Keratinocyte (primary cell): ENCODE measurements at places on chromosomes 7 and 10. TPM values are rescaled to one million over a fixed set of nuclear protein-coding genes. Genes with fewer than 3 reads are reported as not detected.

The FANK1 gene
- 7.3 to 14.8 TPM (median 13.4 TPM) in 3 replicates for polyA plus RNA-seq

The SH2B2 gene
- 0.26 to 0.64 TPM (median 0.59 TPM) in 3 replicates for polyA plus RNA-seq

The SLC39A12 gene
- polyA plus RNA-seq = 0.03 to 0.13 TPM (median 0.07 TPM) in 3 replicates

The PVRIG gene
- 0.31 to 0.41 TPM (median 0.36 TPM) in 3 replicates for polyA plus RNA-seq

The CUTC gene
- 16.7 to 29.5 TPM (median 24.3 TPM) in 3 replicates for polyA plus RNA-seq

The RARRES2 gene
- not detected in 3 replicates for polyA plus RNA-seq

The RAMP3 gene
- not detected in 3 replicates for polyA plus RNA-seq

The BAZ1B gene
- polyA plus RNA-seq = 14.2 to 24.3 TPM (median 23.6 TPM) in 3 replicates

The DDC gene
- polyA plus RNA-seq = not detected in 3 replicates

The ERV3-1 gene
- 1.1 to 5.1 TPM (median 3.1 TPM) in 3 replicates for polyA plus RNA-seq

The MYO1G gene
- 0.02 to 0.13 TPM (median 0.03 TPM) in 3 replicates for polyA plus RNA-seq

The PRPS1L1 gene
- polyA plus RNA-seq = not detected in 3 replicates

The FAM170B gene
- polyA plus RNA-seq = not detected in 3 replicates

The MKI67 gene
- 0.95 to 12.2 TPM (median 10.4 TPM) in 3 replicates for polyA plus RNA-seq

The LRRC17 gene
- polyA plus RNA-seq = 0.05 to 0.28 TPM (median 0.20 TPM) in 3 replicates

The ARMC3 gene
- polyA plus RNA-seq = not detected in 3 replicates

The TRIL gene
- polyA plus RNA-seq = 0.01 to 0.03 TPM in 2 of 3 replicates, not detected in the other

The PLEKHS1 gene
- not detected in 3 replicates for polyA plus RNA-seq

The ZNF438 gene
- 2.7 to 2.8 TPM (median 2.7 TPM) in 3 replicates for polyA plus RNA-seq

The ANKRD2 gene
- 0.18 to 0.67 TPM (median 0.38 TPM) in 3 replicates for polyA plus RNA-seq

The PRLHR gene
- polyA plus RNA-seq = not detected in 3 replicates

The ARL3 gene
- polyA plus RNA-seq = 7.0 to 10.7 TPM (median 9.2 TPM) in 3 replicates

The HSPA14 gene
- polyA plus RNA-seq = 17.7 to 29.5 TPM (median 18.6 TPM) in 3 replicates

The NODAL gene
- polyA plus RNA-seq = 0.30 to 0.46 TPM (median 0.45 TPM) in 3 replicates

The TAF6 gene
- 4.5 to 11.7 TPM (median 7.6 TPM) in 3 replicates for polyA plus RNA-seq

The BTBD16 gene
- polyA plus RNA-seq = 3.3 to 4.9 TPM (median 4.1 TPM) in 3 replicates

The BMPER gene
- polyA plus RNA-seq = 0.57 to 0.67 TPM (median 0.58 TPM) in 3 replicates

The RTKN2 gene
- 1.2 to 3.2 TPM (median 2.2 TPM) in 3 replicates for polyA plus RNA-seq

The RBM20 gene
- polyA plus RNA-seq = 0.01 to 0.04 TPM (median 0.01 TPM) in 3 replicates

The ANKRD22 gene
- polyA plus RNA-seq = 1.6 to 5.2 TPM (median 4.4 TPM) in 3 replicates

The OR2A1 gene
- polyA plus RNA-seq = not detected in 3 replicates

The HOXA7 gene
- polyA plus RNA-seq = 3.8 to 13.5 TPM (median 8.1 TPM) in 3 replicates

The MTERF1 gene
- polyA plus RNA-seq = 6.4 to 18.9 TPM (median 12.6 TPM) in 3 replicates

The TMEM270 gene
- not detected in 3 replicates for polyA plus RNA-seq

The SPDYE18 gene
- 0.08 TPM in 1 of 3 replicates, not detected in the others for polyA plus RNA-seq

The AS3MT gene
- 0.80 to 2.0 TPM (median 0.85 TPM) in 3 replicates for polyA plus RNA-seq

The KCND2 gene
- 0.01 TPM in 1 of 3 replicates, not detected in the others for polyA plus RNA-seq

The NPY4R2 gene
- polyA plus RNA-seq = 0.16 to 0.35 TPM (median 0.23 TPM) in 3 replicates

The HDAC9 gene
- polyA plus RNA-seq = 24.6 to 31.2 TPM (median 28.8 TPM) in 3 replicates

The MICU1 gene
- 14.8 to 27.5 TPM (median 19.4 TPM) in 3 replicates for polyA plus RNA-seq

The NPFFR1 gene
- not detected in 3 replicates for polyA plus RNA-seq

The OR6V1 gene
- polyA plus RNA-seq = not detected in 3 replicates

The MDFIC gene
- polyA plus RNA-seq = 6.7 to 8.6 TPM (median 8.5 TPM) in 3 replicates

The TM9SF3 gene
- polyA plus RNA-seq = 50.7 to 90.0 TPM (median 58.4 TPM) in 3 replicates

The PALS2 gene
- 7.4 to 16.0 TPM (median 15.4 TPM) in 3 replicates for polyA plus RNA-seq

The C10orf62 gene
- 0.06 to 0.08 TPM in 2 of 3 replicates, not detected in the other for polyA plus RNA-seq

The PRKAG2 gene
- 28.3 to 40.7 TPM (median 39.5 TPM) in 3 replicates for polyA plus RNA-seq

The MNX1 gene
- polyA plus RNA-seq = 0.02 TPM in 1 of 3 replicates, not detected in the others

The ITPRID1 gene
- 0.01 TPM in 1 of 3 replicates, not detected in the others for polyA plus RNA-seq

The SUN3 gene
- polyA plus RNA-seq = not detected in 3 replicates

The LIPM gene
- 0.10 to 0.67 TPM (median 0.44 TPM) in 3 replicates for polyA plus RNA-seq

The SMKR1 gene
- polyA plus RNA-seq = 0.23 to 0.81 TPM (median 0.76 TPM) in 3 replicates

The SOSTDC1 gene
- polyA plus RNA-seq = 0.31 to 0.63 TPM (median 0.32 TPM) in 3 replicates

The TMEM176B gene
- not detected in 3 replicates for polyA plus RNA-seq

The ANKRD61 gene
- polyA plus RNA-seq = 0.10 to 0.22 TPM in 2 of 3 replicates, not detected in the other

The CHST12 gene
- 5.0 to 8.3 TPM (median 7.0 TPM) in 3 replicates for polyA plus RNA-seq

The GTF2I gene
- polyA plus RNA-seq = 31.6 to 73.4 TPM (median 56.1 TPM) in 3 replicates

The HSPA12A gene
- 5.4 to 8.5 TPM (median 8.1 TPM) in 3 replicates for polyA plus RNA-seq

The CARD11 gene
- polyA plus RNA-seq = 4.1 to 7.2 TPM (median 4.3 TPM) in 3 replicates

The STN1 gene
- polyA plus RNA-seq = 29.0 to 32.5 TPM (median 30.5 TPM) in 3 replicates
